ENCODE measurements at places on chromosomes 16 and 17.

- no peak for DNase-seq
Measured at GRCh38 chr17:81511804-81512561, 616 bp downstream of the ACTG1 start.

DNA sequence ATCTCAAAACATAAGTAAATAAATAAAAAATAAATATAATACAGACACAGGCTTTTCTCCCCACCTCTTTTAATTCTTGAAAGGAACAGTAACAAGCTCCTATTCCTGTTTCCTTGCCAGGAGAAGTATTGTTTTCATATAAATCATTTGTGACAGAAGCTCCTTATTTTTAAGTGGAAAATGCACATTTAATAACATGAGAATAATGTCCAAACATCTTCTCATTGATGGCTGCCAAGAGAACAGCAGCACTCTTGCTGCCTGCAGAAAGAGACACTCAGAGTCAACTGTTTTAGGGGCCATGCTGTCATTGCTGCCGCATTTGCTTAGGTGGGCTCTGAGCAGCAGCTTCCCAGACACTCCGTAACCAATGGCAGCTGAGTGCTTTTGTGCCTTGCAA, 580.1 kb downstream of the WWOX start:
- DNase-seq = no peak

GRCh38 chr17:73268582-73269328, 7.1 kb upstream of the CPSF4L start:
- DNase-seq = no peak

GRCh38 chr16:67922221-67922620, 9.4 kb downstream of the CTRL start:
- no peak for DNase-seq

DNA sequence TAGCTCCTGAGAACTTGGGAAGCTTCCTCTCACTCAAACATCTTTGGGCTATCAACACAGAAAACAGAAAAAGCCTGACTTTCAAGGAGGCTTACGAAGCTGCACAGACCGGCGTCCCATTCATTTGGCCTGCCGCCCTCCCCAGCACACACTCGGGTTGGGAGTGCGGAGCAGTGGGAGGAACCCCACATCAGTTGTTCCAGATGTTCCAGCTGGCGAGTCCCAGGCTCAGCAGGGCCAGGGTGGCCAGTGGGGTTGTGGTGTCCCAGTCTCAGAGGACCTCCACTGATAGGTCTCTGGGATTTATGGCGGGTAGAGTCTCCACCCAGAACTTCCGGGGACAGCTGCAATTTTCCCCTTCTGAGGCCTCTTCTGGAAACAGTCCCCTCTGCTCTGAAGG, 43.1 kb upstream of the DLX4 start:
- DNase-seq = no peak

- no peak for DNase-seq
Measured at GRCh38 chr16:54398986-54399385, 112.4 kb upstream of the IRX3 start.
